Stimulated activated CD4-positive, alpha-beta T cell treated with anti-CD3 and anti-CD28 coated beads, TNF-alpha, amount 100 ng/mL, for 24 hours (primary cell): ENCODE measurements at places on chromosomes 7 and 10.

DNA sequence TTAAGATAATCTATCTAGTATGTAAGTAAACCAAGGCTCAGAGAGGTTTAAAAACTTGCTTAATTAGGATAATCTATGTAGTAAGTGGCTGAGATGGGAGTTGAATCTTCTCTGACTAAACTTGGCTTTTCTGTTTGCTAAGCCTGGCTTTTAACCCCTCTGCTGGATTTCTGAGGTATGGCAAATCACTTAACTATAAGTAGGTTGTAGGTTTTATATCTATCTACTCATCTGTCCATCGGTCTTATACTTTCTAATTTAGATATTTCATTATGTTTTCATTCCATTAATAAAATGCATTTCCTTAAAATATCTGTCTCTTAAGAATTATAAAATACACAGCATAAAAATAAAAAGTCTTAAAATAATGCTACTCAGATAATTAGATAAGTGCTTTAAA is 59.4 kb downstream of the ST7 start:
- DNase-seq = no peak

DNA sequence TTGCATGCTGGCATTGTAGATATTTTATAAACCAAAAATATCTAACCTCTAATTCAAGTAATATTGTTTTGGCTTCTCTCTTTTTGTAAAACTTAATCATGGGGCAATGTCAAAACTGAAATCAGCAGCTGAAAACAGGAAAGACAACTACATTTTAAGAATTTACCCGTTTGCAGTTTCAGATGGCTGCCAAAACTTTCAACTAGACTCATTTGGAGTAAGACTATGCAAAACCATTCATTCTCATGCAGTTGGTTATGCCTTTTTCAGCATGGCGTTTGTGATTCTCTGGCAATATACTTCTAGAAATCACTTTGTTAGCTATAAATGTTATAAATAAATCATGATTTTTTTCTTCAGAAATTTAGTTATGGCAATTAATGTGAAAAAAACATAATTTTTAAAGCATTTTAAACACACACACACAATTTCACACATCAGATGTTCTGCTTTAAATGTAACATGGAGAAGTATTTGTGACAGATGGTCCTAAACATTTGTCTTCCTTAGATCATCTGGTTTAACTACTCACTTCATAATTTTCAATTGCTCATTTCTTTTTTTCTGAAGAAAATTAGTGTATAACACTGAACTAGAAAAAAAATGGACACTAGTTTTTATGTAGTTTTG is 116.4 kb downstream of the ITGB8 start:
- DNase-seq = no peak

GRCh38 chr7:31398815-31399214 is 58.3 kb upstream of the NEUROD6 start:
- DNase-seq = no peak

DNA sequence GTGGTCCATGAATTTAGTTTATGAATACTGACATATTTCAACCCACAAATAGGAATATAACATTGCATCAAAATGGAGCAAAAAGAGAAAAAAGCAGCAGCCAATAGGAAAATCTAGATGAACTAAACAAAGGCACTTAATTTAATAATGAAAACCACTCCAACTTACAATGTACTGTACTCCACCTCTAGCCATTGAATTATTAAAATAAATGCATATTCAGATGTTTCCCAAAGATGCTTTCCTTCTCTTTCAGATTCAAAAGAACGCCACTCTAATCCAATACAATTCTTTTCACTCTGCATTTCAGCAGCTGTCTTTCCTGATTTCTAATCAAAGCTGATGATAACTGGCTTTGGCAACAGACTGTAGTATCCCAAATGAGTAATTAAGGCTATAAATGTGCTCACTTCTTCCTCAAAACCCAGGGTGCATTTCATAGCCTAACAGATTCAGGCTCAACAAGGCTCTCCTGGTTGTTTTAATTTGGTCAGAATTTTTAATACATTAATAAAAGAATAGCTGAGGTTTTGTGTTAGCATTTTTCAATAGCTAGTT is 577.1 kb downstream of the PARD3 start:
- no peak for DNase-seq

GRCh38 chr7:30330134-30331111 is 46.0 kb downstream of the ZNRF2 start:
- no peak for DNase-seq

GRCh38 chr10:7942316-7942715 is 112.2 kb upstream of the GATA3 start:
- no peak for DNase-seq

DNA sequence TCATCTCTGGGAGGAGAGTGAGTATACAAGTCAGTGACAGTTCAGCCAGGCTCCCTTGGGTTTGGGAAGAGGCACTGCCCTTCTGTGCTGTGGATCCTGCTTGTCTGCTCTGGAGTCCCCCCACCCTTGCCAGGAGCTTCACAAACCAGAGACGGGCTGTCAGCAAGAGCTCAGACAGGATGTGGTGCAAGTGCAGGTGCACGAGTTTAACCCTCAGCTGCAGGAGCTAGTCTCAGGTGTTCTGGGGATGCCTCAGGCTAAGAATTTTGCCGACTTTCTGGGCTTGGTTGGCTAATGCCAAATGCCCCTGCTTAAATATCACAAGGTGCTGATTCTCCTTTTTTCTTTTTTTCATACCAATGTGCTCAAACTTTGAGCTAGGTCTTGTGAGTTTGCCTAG is 22.3 kb downstream of the ZNF783 start:
- DNase-seq = no peak

DNA sequence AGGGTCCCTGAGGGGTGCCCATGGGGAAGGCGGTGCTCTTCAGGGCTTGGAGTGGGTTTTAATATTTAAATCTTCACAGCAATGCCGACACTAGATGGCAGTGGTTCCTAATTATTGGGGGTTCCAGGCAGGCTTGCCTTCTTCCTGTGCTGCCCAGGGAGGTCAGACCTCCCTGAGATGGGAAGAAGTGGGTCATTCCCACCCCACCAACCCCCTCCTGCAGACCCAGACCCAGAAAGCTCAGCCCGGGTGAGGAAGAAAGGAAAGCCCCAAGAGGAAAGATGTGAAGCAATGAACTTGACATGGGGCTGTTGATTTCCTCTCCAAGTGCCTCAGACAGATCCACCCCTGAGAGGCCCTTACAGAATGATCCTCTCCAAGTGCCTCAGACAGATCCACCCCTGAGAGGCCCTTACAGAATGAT is 85.1 kb upstream of the LANCL2 start:
- DNase-seq = peak; percentile 38

- DNase-seq = no peak
These were observed 23.4 kb upstream of the MICU1 start for GRCh38 chr10:72649291-72649690.

DNA sequence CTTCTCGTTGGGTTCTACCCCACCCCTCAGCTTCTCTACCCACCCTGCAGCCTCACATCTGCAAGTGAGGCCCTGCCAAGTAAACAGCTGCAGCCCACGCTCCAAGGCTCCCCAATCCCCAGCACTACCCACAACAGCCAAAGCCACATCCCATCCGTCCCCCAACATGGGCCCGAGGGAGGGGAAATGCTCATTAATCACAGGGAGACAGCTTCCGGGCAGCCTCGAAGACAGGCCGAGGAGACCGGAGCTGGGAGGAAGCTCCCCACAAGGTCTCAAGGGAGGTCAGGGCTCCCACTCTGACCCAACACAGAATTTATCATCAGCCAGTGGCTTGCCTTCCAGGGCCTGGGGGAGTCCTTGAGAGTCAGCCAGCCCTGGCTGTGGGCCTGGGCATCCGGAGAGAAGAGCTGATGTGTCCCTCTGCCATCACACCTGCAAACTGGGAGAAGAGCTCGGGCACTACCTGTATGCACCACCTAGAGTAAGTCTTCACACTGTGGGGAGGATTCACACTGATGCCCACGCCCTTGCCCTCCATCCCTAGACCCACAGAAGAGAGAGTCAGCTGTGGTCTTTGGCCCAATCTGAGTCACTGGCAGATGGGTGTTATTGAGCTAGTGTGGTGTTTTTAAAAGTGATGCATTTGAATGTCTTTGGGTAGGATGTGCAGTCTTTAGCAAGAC is 115.5 kb upstream of the ZMIZ1 start:
- no peak for DNase-seq

- no peak for DNase-seq
These were observed 140.6 kb downstream of the NRP1 start for GRCh38 chr10:33193701-33194521.

DNA sequence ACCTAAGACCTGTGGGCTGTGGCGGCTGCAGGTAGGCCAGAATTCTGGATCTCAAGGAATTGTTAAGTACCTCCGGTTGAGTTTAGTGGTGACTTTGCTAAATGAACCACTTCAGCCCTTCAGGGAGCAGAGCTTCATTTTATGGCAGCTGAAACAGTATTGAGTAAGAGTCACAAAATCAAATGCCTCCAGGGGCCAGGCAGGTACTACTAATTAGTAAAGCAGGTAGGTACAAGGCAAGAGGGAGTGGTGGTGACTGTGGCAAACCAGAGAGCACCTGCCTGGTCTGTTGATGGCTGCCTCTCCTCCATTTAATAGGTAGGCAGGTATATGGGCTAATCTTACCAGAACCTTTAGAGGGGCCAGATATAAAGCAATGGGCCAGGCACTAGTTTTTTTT is 118.8 kb downstream of the EMX2 start:
- DNase-seq = no peak

DNA sequence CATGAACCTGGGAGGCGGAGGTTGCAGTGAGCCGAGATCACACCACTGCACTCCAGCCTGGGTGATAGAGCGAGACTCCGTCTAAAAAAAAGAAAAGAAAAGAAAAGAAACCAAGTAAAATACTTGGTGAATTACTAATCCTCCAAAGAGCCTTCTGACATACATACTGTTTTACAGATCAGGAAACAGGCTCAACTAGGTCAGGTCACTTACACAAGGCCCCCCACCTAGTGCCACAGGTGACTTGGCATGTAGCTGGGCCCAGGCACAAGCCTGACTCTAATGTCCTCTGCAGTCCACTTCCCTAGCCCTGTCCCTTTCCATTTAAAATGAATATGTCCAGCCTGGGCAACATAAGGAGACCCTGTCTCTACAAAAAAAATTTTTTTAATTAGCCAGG is 157.0 kb downstream of the TPST1 start:
- no peak for DNase-seq

DNA sequence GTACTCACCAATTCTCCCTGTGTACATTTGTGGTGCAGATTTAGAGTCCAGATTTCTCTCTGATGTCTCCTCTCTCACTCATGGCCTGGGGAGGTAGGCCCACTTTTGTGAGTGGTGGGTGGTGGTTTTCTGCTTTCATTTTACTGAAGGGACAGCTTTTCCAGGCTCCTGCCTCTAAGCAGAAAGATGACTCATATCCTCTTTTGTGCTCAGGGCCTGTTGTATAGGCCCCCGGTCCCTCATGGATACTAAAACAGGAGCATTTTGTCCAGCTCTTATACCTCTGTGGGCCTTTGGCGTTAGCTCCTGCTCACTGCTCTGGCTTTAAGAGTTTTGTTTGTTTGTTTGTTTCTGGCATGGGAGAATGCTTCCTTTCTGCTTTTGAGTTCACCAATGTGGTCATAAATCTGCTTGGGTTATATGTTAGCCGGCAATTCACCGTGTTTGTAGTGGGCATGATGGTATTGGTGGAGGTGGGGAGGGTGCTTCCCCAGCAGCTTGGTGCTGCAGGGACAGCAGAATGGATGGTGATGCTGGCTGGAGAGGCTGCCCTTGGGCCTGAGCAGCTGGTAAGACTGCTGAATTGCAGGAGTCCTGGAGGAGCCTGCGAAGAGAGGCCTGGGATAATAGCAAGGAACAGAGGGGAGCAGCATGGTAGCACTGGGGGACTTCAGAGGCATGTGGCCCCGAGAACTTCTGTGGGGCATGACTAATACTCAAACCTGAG is 468.7 kb downstream of the RPS24 start:
- DNase-seq = no peak

- DNase-seq = no peak
These were observed 258.3 kb downstream of the GATA3 start for GRCh38 chr10:8312781-8313180.

- peak; percentile 79 for DNase-seq
These were observed 1.5 kb downstream of the STX1A start for GRCh38 chr7:73717991-73718405.

DNA sequence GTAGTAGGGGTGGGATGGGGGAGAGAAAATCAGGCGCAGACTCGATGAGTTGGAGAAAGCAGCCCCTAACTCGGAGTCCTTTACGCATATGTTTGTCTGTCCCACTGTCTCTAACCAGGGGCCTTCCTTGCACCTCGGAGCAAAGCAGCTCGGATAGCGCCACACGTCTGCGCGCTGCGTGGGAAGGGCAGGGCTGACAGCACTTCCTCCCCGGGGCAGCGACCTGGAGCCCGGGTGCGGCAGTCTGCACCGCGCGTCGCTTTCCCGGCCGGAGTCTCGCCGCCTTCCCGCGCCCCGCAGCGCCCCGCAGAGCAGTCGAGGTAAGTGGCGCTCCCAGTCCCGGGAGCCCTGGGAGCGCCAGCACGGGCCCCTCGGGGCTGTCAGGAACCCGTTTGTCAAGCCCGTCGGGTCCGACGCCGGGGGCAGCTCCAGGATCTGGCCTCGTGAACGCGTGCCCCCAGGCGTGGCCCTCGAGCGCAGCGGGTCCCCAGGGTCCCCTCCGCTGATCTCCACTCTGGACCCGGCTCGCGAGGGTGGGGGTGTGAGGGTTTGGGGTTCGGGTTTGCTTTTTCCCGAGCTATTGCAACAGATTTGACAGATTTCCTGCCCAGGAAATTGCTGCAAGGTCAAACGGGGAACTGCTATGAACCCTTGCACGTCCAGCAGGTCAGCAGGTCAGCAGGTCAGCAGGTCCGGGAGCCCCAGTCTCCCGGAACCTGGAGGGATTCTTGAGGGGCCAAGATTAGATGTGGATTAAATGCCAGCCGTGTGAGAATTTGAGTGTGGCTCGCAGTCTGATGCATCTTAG is 597 bp downstream of the APBB1IP start:
- peak; percentile 54 for DNase-seq

DNA sequence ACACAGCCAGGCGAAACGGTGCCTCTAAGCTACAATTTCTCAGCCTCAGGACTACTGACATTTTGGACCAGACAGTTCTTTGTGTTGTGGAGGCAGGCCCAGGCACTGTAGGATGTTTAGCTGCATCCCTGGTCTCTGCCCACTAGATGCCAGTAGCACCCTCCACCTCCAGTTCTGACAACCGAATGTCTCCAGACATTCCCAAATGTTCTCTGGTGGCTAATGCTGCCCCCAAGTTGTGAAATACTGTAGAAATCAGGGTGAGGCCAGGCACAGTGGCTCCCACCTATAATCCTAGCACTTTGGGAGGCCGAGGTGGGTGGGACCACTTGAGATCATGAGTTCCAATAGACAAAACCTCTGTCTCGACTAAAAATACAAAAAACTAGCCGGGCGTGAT is 18.2 kb downstream of the HNRNPF start:
- DNase-seq = no peak

DNA sequence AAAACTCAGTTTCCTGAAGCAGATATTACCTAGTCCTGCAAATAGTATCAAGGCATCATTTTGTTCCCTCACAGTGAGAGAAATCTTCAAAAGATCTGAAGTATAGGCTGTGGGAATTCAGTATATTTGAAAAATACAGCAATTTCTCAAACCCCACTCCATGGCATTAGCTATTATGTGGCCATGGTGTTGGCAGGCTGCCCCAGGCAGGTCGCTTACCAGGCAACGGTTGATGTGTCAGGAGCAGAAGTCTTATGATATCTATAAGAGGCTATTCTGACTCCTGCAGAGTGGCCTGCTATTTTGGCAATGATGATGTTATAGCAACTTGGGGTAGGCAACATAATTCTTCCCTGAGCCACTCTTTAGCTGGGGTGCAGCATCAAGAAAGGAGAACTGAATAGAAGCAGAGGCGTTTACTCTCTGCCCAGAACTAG is 187.9 kb downstream of the PLXDC2 start:
- DNase-seq = no peak
